ENCODE measurements at places on chromosomes 16 and 17.

GRCh38 chr16:88456356-88457292 is 3.5 kb downstream of the ZFPM1 start:
- no peak for DNase-seq

DNA sequence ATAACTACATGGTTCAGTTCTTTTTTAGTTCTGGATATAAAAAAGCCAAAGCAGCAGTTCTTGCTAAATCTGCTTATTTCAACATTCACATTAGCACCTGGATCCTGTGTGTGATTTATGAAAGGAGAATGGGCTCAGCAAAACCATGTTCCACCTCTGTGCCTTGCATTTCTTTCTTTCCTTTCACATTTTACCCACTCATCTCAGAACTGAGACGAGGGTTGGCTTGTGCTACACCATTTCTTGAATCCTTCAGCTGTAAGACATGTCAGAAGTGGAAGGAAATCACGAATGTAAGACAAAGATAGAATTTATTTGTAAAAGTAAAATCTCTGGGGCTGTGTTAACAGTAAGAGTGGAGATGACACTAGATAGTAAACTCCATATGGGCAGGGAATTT is 1.2 kb upstream of the UTP6 start:
- no peak for DNase-seq

DNA sequence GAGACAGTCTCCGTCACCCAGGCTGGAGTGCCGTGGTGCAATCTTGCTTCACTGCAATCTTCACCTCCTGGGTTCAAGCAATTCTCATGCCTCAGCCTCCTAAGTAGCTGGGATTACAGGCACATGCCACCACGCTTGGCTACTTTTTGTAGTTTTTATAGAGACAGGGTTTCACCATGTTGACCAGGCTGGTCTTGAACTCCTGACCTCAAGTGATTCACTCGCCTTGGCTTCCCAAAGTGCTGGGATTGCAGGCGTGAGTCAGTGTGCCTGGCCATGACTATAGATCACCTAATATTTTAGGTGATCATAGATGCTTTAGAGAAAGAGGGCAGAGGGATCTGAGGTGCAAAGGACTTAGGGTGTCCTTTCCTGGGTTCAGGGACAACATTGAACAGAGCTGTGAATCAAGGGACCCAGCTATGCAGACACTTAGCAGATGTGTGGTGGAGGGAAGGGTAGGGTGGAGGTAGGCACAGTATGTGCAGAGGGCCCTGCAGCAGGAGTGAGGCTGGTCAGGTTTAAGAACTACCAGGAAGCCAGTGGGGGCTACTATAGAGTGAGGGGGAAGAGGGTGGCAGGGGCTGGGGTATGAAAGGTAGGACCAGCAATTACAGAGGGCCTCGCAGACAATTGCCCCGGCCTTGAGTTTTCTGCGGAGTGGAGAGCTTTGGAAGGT is 116.5 kb downstream of the CMIP start:
- no peak for DNase-seq

GRCh38 chr17:77727037-77727615 is 231.4 kb upstream of the TNRC6C start:
- DNase-seq, result no peak

DNA sequence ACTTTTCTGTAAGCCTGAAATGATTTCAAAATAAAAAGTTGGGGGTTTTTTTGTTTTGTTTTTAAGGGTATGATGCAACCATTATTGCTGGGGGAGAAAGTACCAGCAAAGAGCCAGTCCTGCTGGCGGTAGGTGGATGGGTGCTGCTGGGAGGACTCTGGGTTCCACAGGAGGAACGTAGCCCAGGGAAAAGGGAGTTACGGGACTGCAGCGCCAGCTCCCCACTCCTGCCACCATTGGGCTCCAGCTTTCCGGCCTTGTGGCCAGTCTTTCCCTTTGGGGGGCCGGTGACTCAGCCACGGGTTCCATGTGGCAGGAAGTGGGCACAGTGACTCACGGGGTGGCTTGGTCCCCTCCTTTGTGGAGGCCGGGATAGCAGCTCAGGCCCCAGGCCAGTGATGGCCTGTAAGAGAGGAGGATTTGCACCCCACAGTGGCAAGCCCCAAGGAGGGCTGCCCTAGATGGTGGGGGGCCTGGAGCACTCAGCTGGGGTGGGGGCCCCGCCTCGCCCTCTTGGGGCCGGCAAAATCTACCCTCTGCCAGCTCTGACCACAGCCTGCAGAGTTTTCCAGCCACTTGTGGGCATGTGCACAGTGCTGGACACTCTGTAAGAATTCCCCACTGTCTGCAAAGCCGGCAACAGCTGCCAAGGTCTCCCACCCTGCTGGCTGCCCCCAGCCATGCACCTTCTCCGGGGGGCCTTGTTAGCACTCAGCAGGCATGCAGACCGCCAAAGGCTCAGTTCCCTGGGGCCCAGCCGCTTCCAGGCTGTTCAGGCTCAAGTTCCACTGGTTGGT is 30.4 kb downstream of the SOCS3 start:
- no peak for DNase-seq

- no peak for DNase-seq
Observed at GRCh38 chr16:78641433-78641832, 542.0 kb downstream of the WWOX start.

- peak; percentile 9 for DNase-seq
Observed at GRCh38 chr16:30761427-30761927, 385 bp downstream of the CFAP119 start.

- no peak for DNase-seq
Observed at GRCh38 chr16:67910158-67910557, 17.1 kb downstream of the PSKH1 start.

DNA sequence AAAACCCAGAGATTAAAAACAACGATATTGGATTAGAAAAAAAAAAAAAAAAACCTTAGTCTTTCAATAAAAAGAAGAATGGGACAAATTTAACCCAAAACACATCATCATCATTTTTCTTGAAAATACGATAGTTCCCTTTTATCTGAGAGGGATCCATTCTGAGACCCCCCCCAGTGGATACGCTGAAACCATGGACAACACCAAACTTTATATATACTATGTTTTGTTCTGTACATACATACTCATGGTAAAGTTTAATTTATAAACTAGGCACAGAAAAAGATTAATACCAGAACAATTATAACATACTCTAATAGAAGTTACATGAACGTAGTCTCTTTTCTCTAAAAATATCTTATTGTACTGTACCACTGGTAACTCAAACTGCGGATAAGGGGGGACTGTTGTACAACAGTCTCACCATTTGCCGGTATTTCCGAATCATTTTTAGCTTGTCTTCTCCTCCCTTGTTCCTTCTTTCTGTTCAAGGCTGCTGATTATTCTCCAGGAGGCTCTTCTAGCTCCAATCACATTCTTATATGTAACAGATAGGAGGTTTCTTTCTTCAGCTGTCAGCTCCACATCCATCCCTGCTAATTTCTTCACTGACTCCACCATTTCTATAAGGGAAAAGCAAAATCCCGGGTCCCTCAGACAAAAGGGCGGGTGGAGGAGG is 37.0 kb downstream of the RNF135 start:
- no peak for DNase-seq

DNA sequence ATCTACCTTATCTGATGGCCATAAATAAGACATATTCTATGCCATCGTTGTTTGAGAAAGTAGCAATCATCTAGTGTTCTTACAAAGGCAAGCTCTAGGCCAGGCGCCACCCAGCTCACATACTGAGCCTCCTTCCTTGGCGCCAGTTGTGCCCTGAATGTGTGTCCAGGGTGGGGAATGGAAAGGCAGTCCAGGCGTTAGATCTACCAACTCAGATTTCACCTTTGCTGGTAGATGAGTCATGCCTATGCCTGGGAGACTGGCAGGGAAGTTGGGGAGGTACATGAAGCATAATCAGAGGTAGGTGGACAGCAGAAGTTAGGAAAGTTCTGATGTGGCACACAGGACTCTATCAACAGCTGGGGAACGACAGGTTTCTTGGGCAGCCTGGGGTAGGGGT is 23.6 kb downstream of the SDR42E1 start:
- no peak for DNase-seq

DNA sequence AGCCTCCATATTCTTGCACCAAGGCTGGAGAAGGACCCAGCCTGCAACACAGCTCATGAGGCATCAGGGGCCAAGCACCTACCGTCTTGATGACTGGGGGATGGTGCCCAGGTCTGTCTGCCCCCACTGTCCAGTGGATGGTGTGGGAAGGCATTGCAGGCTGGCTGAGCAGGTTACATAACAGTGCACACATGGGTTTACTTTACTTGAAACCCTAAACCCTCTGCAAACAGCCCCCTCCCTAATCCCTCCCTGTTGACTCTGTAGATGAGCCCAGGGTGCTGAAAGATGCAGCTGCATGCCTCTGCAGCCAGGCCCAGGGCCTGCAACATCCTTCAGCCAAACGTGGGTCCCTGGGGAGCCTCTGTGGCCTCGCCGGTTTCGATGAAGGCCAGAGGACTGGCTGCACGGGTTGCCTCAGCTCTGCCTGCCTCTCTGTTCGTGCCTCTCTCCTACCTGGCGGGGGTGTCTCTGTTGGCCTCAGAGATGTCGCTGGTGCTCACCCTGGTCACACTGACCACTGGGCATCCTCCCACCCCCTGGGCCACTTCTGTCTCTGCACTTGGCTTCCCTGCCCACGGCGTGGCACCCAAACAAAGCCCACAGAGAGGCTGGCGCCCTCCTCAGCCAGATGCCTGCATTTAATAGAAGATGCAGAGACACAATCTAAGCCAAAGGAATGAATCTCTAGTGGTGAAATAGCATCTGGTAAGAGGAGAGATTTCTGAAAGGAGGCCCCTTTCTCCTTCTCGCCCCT is 95.1 kb downstream of the METRNL start:
- DNase-seq, result peak; percentile 66

DNA sequence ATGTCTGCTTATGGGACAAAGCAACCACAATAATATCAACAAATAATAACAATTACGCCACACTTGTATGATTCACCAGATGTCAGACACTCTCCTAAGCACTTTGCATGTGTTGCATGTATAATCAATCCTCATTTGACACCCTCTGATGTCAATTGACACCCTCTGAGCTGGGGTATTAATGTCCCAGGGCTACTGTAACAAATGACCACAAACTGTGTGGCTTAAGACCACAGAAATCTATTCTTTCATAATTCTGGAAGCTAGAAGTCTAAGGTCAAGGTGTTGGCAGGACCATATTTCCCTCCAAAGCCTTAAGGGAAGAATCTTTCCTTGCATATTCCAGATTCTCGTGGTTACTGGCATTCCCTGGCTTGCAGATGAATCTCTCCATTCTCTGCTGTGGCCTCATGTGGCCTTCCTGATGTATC is 112.7 kb downstream of the NPIPB5 start:
- DNase-seq, result no peak

DNA sequence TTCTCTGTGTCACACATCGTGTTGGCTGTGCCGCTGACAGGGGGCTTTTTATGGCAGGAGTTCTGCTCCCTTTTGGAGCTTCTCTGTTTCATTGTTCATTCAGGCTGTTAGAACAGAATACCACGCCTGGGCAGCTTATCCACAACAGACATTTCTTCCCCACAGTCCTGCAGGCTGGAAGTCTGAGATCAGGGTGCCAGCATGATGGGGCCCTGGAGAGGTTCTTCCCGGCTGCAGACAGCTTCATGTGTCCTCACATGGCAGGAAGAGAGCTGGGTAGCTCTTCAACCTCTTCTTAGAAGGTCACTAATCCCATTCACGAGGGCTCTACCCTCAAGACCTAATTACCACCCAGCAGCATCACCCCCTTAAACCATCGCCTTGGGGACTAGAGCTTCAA is 65.1 kb downstream of the DHRS7C start:
- DNase-seq, result no peak

DNA sequence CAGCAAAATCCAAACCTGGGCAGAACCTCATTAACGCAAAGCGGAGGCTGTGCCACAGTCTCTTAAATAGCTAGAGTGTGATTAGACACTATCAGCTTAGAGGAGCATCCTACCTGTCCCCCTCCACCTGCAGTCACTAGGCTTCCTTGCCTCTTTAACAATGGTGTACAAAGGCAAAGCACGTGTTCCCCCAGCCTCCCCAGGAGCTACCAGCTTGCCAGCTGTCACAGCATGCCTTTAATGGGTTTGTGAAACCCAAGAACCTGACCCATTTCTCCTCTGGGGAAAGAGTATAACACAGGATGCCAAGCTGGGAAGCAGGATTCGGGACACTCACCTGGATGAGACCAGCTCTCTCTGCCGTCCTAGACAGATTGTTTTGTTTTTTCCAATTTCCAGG is 37.2 kb upstream of the TBX2 start:
- no peak for DNase-seq

- DNase-seq, result no peak
Observed at GRCh38 chr17:4097165-4097960, 45.5 kb downstream of the ZZEF1 start.

GRCh38 chr16:58085171-58085570 is 44.0 kb downstream of the CFAP20 start:
- no peak for DNase-seq

GRCh38 chr17:29595943-29596774 is 3.2 kb downstream of the ANKRD13B start:
- DNase-seq, result no peak

DNA sequence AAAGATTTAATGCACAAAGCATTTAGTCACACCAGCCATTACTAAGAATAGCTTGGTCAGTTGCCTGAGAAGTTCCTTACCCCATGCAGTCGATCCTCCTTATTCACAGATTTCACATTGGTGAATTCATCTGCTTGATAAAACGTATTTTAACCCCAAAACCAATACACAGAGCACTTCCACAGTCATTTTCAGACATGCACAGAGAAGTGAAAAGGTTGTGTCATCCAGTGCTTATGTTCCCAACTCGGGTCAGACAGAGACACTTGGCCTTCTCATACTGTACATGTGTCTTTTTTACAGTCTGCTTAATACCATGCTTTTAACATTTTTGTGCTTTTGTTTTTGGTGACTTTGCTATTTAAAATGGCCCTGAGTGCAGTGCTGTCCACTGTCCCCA is 219.7 kb downstream of the SPECC1 start:
- no peak for DNase-seq
